ENCODE measurements at places on chromosomes 1 and 21.

DNA sequence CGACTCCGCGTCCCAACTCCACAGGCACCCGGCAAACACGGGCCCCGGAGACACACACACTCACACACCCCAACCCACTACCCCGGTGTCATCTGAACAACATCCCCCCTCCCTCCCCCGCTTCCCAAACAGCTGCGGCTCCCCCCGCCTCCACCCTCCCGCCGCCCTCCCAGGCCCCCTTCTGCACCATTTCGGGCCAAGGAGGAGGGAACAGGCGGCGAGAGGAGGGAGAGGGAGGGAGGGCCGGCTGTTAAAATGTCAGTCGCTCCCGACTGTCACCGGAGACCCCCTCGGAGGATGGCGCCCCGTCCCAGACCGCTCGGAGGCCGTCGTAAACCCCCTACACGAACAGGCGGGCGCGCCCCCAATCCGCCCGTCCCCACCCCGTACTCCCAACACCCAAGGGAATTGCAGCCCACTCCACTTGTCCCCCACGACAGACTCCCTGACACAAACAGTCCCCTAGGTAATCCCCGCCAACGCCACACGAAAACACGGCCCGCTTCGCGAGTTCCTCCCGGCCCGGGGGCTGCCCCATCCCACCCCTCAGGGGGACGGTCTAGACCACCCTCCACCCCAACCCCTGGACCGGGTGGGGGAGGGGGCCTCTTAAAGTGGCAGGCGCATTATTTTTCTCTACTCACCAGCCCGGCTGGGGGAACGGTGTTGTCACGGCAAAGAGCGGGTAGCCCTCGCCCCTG lies 583 bp downstream of the MEF2D start:
- DNase-seq: peak; percentile 48

GRCh38 chr1:107875689-107876088 lies 89.3 kb downstream of the VAV3 start:
- DNase-seq: no peak

DNA sequence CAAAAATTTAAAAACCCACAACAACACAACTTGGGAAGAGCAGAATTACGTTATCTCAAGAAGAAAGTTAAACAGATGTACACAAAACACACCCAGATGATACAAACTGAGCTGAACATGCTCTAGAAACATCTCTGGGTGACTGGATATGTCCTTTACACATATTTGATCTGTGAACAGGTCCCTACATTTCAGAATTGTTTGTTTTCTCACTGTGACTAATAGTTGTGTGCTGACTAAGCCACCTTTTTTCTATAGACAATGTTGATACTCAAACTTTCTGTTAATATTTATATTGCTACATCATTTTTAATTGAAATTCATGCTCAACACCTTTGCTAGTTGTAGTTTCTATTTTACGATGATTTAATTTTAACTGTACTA lies 1.0 kb upstream of the F11R start:
- no peak for DNase-seq

DNA sequence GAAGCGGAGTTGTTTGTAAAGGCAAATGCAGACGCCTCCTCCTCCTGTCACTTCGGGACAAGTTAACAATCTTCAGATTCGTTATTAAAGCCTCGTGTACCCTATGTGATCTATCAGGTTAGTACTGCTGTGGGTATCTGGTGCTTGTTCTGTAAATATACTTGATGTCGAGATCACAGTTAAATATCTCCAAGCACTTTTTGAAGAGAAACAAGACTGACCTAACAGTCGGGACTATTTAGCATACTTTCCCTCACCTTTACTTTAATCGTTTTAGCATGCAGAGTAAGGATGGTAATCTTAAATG lies 710 bp downstream of the KLHL20 start:
- no peak for DNase-seq

DNA sequence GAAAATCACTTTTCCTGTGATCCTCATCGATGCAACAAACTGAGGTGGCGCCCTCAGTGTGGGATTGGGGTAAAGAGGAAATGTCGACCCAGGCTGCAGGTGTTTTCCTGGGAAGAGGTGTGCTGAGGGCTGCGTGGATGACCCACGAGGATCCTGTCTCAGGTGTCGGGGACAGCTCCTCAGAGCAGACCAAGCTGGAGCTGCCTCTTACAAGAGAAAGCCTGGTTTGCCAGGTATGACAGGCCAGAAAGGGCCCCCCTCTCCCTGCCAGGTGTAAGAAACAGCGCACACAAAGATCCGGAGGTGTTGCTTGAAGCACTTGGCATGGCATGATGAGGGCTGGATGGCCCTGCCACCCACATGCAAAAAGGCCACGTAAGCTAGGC lies 12.6 kb downstream of the FHAD1 start:
- DNase-seq: no peak

DNA sequence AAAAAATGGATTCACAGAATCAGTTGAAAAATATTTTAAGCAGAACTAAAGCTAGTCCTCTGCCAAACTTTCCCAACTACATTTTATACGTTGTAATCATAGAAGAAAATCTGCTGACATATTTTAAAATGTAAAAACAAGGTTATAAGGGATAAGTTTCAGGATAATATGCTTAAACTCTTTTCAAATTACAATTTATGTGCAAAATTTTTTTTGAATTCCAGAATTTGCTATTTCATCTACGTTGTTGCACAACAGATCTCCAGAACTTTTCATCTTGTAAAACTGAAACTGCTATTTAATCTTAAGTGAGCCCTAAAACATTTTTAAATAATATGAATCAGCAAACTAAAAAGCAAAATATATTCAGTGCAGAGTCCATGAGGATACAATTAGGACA lies 5.9 kb downstream of the EDEM3 start:
- no peak for DNase-seq

DNA sequence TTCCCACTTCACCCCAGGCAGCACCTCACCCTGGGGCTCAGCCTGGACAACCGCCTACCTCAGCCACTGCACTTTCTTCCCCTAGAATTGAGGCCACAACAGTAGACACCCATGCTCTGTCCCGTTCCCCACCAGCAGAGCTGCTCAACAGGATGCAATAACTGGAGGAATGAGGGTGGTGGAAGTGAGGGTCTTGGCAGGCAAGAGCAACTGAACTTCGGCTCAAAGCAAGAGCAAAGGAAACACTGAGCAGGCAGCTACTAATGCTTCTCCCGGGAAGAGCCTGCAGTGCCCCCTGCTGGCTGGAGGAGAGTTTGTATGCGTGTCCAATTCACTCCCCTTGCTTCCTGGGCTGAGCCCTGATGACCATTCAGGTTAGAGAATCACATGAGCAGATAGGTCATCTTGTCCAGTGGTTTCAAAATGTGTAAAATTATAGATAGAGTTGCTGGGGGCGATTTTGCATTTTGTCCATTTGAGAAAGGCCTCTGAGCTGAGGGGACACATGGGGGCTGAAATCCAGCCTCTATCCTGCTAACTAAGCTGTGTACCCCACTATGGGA lies 13.9 kb downstream of the NT5C1A start:
- DNase-seq: peak; percentile 37

Data from endothelial cell of umbilical vein (primary cell).